ENCODE measurements at places on chromosomes 5 and 9.

DNA sequence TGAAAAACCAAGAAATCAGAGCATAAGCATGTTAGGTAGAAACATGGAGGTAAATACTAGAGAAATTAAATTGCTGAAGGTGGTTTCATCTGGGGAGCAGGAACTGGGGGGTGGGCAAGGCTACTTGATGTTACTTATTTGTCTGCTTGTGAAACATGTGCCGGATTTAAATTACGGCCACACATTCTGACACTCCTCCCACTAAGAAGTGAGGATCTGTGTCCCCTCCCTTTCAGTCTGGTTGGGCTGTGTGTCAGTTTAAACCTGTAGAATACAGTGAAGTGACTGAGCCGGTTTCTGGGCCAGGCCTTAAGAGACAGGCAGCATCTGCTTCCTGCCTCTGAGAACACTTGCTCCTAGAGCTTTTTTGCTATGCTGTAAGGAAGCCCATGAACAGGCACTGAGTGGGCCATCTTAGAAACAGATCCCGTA is 2.3 kb upstream of the IARS1 start:
- DNase-seq: peak; percentile 23

- DNase-seq: no peak
These were observed 73.9 kb downstream of the SH3PXD2B start for GRCh38 chr5:172380301-172380986.

- no peak for DNase-seq
These were observed 205.4 kb upstream of the PCSK5 start for GRCh38 chr9:75685062-75685461.

DNA sequence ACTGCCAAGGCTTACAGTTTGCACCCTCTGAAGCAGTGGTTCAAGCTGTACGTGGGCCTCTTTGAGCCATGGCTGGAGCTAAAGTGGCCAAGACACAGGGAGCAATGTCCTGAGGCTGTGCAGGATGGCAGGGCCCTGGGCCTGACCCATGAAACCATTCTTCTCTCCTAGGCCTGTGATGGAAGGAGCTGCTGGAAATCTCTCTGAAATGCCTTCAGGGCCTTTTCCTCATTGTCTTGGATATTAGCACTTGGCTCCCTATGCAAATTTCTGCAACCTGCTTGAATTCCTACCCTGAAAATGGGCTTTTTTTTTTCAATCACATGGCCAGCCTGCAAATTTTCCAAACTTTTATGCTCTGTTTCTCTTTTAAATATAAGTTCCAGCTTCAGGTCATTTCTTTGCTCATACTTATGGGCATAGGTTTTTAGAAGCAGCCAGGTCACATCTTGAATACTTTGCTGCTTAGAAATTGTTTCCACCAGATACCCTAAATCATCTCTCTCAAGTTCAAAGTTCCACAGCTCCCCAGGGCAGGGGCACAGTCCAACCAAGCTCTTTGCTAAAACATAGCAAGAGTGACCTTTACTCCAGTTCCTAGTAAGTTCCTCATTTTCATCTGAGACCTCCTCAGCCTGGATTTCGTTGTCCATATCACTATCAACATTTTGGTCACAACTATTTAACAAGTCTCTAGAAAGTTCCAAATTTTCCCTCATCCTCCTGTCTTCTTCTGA is 138.3 kb downstream of the OSTF1 start:
- no peak for DNase-seq
